ENCODE measurements at places on chromosomes 3 and 15.

DNA sequence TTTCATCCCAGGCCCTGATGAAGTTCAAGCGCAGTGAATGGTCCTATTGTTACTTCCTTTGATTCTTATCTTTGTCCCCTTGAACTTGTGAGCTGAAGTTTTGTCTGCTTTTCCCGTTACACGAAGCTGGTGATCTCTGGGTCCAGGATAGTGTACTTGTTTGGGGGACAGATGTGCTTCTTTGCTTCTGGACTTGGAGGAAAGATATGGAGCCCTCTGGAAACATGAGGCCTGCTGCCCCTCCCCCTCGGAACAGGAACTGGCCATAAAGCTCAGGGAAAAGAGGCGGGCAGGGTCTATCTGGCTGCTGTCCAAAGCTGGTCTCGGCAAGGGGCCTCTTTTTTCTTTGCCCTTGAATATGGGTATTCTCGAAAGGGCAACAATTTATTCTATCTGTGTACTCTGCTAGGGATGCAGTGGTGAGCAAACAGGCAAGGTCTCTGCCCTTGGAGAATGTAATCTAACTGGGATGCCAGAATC, 47.6 kb downstream of the IDH2 start:
- DNase-seq = no peak

GRCh38 chr15:77870195-77871065, 207.1 kb downstream of the TBC1D2B start:
- DNase-seq = peak; percentile 50

DNA sequence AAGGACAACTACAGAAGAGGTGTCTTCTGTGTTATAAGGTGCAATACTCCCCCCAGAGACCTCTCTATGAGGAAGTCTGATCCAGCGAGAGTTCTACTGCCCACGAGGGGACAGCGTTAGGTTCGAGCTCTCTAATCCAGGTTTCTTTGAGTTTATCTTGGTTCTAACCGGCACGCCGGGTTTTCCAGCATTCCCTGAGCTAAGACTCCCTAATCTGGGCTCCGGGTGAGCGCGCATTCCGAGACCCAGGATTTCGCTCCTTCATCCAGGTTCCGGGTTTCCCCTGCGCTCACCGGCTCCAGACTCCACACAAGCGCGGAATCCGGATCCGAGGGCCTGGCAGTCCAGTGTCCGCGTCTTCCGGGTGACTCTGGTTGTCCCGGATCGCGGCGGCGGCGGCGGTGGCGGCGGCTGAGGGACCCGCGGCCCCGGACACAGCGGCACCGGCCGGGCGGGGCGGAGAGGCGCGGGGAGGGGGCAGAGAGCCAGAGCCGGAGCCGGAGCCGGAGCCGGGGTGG, at the start of gene ZNF609:
TSS of gene ZNF609 (plus strand) at position 373 of the 518 bp plus-strand sequence. CDS start 38,842 bp downstream, outside the sequence.
- DNase-seq = peak; percentile 83

GRCh38 chr3:196793246-196793645, 53.6 kb downstream of the PAK2 start:
- DNase-seq = no peak

- no peak for DNase-seq
Measured at GRCh38 chr3:148235566-148235965, 462.1 kb upstream of the AGTR1 start.

- no peak for DNase-seq
Measured at GRCh38 chr15:40533763-40534364, 31.0 kb downstream of the CCDC32 start.

DNA sequence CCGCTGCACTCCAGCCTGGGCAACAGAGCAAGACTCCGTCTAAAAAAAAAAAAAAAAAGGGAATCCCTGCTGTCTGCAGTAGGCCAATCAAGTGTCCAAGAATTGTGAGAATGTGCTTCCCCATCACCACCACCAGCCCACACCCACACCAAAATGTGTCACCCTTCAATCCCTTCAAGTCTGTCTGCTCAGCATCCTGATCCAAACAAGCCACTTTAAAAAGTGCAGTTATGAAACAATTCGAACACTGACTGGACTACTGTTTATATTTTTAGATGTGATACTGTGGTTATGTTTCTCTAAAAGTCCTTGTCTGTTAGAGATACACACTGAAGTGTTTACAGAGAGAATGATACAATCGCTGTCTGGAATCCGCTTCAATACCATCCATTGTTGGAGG, 78.1 kb upstream of the CGNL1 start:
- DNase-seq = no peak

DNA sequence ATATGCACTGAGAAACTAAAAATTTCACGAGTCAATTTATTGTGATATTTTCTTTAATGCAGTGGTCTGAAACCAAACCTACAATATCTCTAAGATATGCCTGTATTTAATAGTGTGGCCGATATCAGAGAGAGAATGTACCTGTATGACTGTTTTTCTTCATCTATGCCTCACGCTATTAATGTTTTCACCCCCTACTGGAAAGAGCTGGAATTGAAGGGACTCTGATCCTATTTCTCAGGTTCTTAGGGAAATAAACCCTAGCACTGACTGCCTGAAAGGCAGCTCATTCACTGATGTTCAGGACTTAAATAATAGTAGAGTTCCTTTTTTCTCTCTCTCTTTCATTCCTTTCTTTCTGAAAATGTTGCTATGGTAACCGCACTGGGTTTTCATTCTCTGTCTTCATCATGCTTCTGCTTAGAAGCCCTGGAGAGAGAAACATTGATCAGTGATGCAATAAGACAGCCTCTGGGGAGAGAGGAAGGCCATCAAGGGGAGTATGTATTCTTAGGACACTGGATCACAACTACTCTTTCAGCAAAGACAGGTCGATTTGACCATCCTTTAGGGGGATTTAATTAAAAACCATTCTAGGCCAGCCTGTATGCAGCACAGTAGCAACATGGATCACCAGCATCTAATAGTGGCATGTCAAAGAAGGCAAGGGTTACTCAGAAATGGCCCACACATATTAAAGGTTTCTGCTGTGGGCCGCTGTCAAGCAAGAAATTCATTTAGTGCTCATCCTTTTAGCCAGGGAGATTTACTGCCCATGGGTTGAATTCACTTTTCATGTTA, 1135.7 kb downstream of the IGSF11 start:
- DNase-seq = no peak

GRCh38 chr3:169311381-169311780, 352.1 kb downstream of the MECOM start:
- DNase-seq = no peak

- DNase-seq = no peak
Measured at GRCh38 chr3:297585-297984, 101.0 kb downstream of the CHL1 start.

GRCh38 chr15:84844964-84845363, 27.8 kb downstream of the ALPK3 start:
- DNase-seq = no peak

DNA sequence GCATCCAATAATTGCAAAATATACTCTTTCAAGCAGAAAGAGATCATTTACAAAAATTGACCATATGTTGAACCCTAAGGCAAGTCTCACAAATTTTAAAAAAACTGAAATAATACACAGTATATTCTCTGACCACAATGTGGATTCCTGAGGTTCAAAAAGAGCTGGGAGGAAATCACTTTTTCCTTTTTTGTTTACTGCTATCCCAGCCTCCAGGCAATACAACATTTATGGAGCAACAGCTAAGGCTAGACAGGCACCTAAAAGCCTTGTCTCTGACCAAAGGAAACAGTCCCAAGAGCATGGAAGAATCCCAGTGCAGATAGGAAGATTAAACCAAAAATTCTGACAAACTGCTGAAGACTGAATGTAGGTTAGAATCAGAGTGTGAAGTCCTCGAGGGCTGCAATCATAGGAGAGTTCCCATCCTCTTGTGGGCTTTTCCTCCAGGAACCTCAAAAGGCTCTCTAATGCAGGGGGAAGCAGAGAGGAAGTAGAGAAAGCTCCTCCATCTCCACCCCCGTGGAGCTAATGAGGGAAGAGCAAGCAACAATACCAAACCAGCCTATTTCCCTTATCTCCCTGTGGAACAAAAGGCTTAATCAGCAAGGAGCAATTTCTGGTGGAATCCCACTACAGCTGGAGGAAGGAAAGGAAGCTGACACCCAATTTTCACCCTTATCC, 57.0 kb downstream of the TMCC1 start:
- no peak for DNase-seq

- DNase-seq = no peak
Measured at GRCh38 chr15:70547846-70548487, 215.4 kb downstream of the UACA start.

GRCh38 chr3:117168896-117169295, 459.3 kb downstream of the TUSC7 start:
- DNase-seq = no peak

DNA sequence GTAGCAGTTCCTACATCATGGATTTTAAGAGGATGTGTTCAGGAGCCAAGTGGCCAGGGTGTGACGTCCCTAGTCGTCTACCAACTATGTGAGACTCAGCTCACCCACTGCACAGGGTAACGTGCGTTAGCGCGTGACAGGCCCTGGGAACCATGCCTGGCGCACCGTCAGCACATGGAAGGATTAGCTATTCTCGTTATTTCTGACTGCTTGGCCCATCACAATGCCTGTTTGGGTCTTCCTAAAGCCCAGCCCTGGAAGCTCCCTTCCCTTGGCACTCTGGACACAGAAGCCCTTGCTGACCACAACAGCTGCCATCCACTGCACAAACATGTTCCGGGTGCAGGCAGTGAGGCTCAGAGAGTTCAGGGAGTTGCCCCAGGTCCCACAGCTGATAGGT, 91.0 kb upstream of the RPL32 start:
- DNase-seq = no peak

- DNase-seq = peak; percentile 53
Measured at GRCh38 chr3:11719406-11720303, 75.9 kb upstream of the VGLL4 start.

DNA sequence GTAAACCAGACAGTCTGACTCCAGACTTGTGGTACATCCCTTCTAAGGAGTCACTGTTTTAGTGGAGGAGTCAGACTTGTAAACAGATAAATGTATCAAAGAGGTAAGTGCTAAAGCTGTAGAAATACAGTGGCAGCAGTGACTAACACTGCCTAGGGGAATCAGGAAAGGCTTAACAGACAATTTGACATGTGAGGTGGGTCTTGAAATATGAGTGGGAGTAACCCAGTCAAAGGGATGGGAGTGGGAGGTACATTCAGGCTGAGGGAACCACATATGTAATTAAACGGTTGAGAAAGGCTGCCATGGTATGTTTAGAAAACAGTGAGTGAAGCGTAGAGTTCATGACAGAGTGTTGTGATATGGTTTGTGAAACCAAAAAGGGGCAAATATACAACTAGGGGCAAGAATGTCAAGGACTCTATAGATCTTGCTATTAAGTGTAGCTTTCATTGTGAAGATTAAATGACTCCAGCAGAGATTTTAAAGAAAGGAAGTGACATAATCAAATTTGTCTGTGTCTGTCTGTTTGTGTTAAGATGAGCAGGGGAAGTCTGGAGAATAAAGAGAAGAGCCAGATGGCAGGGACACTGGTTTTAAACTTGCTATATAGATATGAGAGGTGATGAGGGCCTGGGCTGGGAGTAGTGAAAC, 11.2 kb upstream of the ALCAM start:
- no peak for DNase-seq

DNA sequence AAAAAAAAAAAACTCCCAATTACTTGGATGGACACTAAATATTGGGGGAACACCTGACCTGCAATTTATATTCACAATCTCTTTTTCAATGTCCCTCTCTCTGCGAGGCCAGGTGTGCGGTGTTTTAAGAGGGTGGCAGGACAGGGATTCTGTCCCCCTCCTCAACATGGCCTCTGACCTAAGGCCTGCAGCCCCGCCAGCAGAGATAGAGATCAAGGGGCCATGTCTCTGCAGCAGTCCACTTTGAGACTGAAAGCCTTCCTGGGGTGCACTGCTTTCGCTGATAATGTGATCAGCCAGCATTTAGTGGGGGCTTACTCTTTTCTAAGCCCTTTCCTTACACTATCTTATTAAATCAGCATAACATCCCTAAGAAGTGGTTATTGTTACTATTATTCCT, 419.9 kb downstream of the OCA2 start:
- no peak for DNase-seq

- DNase-seq = peak; percentile 81
Measured at GRCh38 chr15:88623061-88623460, 1.9 kb downstream of the AEN start.

GRCh38 chr3:156253150-156253549, 132.8 kb downstream of the KCNAB1 start:
- no peak for DNase-seq

GRCh38 chr3:17494117-17494809, 248.2 kb downstream of the TBC1D5 start:
- no peak for DNase-seq

GRCh38 chr3:4886448-4886847, 92.8 kb upstream of the BHLHE40 start:
- DNase-seq = no peak

DNA sequence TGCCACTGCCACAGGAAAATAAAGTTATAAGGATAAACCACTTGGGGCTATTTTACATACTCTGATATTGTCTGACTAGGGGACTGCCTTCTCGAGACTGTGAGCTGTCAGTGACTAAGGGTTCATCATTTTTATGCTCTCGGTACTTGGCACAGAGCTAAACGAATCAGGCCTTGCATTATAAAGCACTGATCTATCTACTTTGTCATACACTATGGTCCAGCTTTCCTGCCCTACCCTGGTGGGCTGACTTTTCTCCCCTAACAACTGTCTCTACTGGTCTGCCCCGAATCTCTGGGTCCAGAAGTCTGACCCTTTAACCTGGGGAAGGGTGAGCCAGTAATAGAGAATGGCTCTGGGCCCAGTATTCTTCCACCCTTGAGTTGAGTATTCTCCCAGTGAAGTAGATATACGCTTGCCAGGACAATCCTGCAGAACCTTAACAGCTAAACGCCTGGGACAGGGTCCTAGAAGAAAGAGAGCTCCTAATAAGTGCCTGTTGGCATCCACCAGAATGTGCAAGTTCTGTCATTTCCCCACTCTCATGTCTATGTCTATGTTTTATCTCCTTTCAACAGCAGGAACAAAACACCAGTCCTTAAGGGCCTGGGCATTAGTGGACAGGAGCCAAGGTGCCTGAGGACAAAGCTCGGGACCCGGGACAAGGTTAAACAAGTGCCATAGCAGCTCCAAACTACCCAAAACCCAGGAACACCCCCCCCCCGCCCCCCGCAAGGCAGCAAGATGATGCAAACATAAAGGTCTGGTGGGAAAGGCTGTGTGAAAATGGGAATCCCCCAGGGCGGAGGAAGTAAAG, 1.2 kb downstream of the LARP6 start:
- no peak for DNase-seq

DNA sequence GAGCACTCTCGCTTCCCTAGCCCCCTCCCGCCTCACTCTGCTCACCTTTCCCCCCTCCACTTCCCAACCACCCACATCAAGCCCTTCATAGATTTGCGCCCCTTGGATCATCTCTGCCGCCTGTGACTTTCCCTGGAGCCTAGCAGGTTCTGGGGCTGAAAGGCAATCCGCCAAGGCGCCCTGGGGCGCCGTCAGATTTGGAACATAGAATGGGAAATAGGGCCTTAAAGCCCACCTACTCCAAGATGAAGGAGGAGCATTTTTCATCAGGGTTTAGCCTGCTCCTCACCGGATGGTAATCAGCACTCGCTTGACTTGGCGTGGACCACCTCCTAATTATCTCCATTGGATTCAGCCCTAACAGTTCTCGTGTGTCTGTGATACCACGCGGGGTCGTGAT, 1.3 kb downstream of the CPNE4 start:
- DNase-seq = no peak

GRCh38 chr3:197686899-197687298, 49.8 kb downstream of the RUBCN start:
- DNase-seq = no peak

GRCh38 chr3:111610612-111611054, 15.5 kb upstream of the ZBED2 start:
- DNase-seq = no peak

All from hematopoietic multipotent progenitor cell treated with erythropoietin and hydrocortisone succinate and interleukin-3 and kit ligand, for 17 days (in vitro differentiated cells).